ENCODE measurements at places on chromosomes 1 and 21.

GRCh38 chr1:6862906-6863305 is 77.7 kb downstream of the CAMTA1 start:
- no peak for DNase-seq

DNA sequence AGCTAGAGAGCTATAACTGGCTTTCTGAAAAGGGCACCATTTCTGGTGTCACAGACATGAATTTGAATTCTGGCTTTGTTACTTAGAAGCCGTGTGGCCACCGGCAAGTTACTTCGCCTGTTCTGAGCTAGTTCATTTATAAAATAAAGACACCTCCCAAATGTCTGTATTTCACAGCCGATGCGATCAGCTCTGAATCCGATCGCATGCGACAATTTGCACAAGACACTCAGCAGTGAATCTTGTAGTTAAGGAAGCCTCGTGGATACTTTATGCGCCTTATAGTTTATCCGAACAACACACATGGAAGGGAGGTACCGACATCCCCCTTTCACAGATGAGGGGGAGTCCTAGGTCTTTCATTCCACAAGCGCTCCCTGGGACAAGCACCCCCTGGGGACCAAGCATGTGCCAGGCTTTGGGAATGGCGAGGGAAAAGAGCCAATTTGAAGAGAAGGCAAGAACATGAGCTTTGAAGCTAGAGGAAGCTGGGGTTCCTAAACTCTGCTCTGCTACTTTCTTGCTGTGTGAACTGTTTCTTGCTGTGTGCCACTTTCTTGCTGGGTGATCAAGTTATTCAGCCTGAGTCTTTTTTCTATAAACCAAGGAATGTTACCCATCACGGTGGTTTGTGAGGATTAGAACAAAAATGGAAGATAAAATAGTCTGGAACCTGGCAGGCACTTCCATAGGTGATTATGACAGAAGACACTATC is 3.9 kb downstream of the ID3 start:
- no peak for DNase-seq

- DNase-seq: no peak
These were observed 53.7 kb downstream of the PLEKHA6 start for GRCh38 chr1:204306076-204306475.

GRCh38 chr1:164423136-164423535 is 135.8 kb upstream of the PBX1 start:
- DNase-seq: no peak

- DNase-seq: no peak
These were observed 5.5 kb upstream of the STX6 start for GRCh38 chr1:181028196-181028595.

DNA sequence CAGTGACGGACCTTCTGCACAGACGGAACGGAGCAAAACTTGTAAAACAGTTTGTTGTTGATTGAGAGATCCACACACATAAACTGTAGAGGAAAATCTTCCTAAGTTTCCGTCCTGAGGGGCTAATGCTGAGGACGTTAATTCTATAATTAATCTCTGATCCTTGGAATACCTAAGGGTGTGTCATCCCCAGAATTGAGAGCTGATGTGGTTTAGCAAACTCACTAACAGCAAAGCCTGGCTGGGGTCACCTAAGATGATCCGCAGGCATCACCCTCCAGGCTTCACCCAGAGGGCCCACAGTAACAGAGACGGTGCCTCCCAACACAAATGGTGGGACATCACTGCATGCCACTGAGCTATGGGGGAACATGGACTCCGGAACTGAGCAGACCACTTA is 97.5 kb downstream of the SMYD2 start:
- no peak for DNase-seq

GRCh38 chr1:60350531-60350930 is 277.0 kb upstream of the C1orf87 start:
- DNase-seq: no peak

- DNase-seq: no peak
These were observed 619.3 kb downstream of the PTPRU start for GRCh38 chr1:29855561-29856160.

GRCh38 chr21:39800311-39800710 is 55.3 kb downstream of the IGSF5 start:
- DNase-seq: no peak

GRCh38 chr21:46054451-46054881 is 43.4 kb upstream of the COL6A2 start:
- DNase-seq: no peak

DNA sequence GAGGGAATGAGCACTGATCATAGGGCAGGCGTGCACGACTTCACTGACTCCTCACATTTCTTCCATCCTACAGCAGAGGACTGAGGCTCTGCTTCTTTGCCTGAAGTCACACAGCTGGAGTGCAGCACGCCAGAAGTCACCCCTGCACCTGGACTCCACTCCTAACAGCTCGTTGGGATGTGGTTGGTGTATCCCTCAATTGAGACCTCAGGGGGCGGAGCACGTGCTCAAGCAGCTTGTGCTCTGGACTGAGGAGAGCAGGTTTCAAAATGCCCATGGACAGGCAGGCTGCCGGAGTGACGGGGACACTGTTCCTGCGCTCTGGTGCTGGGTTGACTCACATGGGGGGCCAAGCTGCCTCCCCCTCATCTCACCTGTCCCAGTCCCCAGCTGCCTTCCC is 13.9 kb downstream of the CHIT1 start:
- DNase-seq: no peak

DNA sequence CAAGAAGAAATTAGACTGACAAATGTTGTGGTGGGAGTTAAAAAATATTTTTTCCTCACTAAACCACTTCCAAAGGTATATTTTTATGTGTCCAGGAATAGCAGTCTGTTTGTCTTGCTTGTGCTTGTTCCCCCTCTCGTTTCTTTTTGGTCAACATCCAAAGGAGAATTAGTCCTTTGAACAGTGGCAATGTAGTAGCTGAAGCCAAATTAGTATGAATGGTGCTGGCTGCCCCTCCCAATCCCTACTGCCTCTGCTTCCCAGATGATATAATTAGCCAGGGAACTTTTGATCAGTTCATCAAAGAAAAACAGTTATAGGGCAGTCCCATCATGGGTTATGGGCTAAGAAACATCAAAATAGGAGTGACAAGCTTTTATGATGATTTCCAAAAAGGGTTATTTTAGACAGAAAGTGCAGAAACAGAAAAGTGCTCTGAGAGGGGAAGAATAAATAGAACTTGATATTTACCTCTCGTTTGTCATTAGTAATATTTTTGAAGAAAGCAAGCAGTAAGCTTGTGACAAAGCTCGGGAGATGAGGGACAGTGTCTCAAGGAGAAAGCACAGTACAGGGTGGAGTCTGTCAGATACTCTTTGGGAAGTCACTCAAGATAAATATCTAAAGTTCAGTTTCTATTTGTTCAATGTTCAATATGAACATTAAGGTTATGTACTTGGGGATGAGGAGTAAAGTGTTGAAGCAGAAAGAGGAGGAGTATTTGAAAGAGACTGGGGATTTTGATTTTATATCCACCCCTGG is 239.1 kb downstream of the HLX start:
- peak; percentile 33 for DNase-seq

DNA sequence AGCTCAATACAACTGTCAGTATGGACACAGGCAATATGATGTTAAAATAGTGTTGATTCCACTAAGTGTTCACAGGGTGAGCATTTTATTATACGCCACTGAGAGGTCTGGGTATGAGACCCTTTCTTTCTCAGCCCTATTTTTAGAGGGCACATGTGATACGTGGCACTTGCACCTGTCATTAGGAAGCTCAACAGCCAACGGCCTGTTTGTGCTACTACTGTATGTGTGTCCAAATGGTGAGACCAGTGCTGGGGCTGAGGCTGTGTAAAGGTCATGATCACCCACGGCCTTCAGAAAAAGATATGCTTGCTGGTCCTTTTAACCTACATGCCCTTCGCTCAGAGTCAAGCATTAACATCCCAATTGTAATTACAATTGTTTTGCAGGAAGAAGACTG is 176.2 kb downstream of the DUSP10 start:
- no peak for DNase-seq

- DNase-seq: no peak
These were observed 2.6 kb downstream of the EFHD2 start for GRCh38 chr1:15412175-15412800.

DNA sequence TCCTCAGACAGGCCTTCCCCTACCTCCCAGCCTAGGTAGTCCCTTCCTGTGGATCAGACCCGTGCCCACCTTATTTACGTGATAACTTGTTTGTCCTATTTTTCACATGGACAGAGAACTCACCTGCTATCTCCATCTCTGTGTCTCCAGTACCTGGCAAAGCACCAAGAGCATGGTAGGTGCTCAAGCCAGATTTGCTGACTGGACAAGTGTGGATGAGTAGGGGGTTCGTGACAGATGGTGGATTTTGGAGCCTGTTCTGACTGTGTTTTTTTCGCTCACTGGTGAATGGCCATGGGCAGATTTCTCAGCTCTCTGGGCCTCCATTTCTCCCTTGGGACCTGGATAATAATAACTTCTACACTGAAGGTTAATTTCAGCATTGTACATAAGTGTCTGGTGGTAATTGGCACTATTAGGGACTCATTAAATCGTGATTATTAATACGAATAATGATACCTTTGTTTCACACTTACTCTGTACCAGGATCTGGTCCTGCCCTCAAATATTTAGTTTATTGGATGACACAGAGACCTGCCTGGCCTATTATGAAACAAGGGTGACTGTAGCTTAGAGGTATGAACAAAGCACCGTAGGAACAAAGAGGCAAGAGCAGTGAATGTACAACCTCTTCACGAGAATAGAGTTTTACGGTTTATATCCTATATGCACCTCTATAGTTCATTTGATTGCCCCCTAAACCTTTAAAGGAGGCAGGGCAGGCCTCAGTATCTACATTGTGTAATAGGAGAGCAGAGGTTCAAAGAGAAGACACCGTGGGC is 24.5 kb upstream of the SLC26A9 start:
- no peak for DNase-seq

DNA sequence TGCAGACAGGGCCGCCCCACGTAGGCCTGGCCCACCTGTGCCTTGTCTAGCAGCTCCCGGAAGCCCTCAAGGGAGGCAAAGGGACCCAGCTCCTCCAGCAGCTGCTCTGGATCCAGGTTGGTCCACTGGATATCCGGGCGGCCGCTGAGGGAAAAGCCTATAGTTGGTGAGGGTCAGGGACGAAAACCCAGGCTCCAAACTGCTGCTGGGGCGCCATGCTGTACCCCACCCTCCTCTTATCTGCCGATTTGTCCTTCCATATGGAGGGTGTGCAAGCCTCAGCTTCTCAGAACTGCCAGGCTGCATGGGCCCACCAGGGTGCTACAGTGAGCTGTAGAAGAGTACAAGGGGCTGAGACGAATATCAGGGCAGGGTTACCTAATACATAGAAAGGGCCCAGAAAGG is 12.2 kb downstream of the PTCH2 start:
- no peak for DNase-seq

- no peak for DNase-seq
These were observed 1.0 kb upstream of the TP73 start for GRCh38 chr1:3651026-3651929.

- no peak for DNase-seq
These were observed 401 bp downstream of the WNT9A start for GRCh38 chr1:227947386-227947675.

- no peak for DNase-seq
These were observed 30.4 kb downstream of the VTCN1 start for GRCh38 chr1:117180147-117180967.

- no peak for DNase-seq
These were observed 26.3 kb downstream of the USP24 start for GRCh38 chr1:55188909-55189308.

- DNase-seq: no peak
These were observed 2.3 kb upstream of the LCE3D start for GRCh38 chr1:152582647-152583046.

DNA sequence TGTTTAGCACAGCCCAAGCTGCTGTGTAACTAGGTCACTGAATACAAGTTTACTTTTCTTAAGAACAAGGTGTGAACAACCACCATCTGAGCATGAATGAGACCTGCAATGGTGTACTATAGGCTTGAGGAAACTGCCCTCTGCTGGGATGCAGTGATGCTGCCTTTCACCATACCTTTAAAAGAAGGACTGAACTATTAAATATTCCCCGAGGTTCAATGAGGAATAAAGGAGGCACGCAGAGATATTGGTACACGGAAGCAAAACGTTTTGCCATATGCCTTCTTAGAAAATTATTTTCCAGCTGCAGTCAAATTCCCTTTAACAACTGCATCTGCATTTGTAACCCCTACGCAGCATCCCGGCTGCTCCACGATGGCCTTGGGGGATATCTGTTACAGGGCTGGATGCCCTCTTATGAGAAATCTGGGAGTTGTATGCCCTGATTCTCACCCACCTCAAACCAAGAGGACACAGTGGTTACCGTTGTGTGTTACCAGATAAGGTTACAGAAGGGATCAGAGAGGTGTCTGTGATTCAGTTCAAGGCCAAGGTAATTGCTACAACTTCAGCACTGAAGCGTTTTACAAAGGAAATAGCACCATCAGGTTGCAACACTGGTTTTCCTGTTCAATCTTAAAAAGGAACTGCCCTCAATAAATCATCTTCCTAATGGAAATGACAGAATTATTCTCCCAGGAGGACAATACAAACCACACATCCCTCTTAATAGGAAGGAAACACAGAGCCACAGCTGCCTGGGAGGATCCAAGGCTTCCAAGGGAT is 470.5 kb downstream of the LTN1 start:
- no peak for DNase-seq

DNA sequence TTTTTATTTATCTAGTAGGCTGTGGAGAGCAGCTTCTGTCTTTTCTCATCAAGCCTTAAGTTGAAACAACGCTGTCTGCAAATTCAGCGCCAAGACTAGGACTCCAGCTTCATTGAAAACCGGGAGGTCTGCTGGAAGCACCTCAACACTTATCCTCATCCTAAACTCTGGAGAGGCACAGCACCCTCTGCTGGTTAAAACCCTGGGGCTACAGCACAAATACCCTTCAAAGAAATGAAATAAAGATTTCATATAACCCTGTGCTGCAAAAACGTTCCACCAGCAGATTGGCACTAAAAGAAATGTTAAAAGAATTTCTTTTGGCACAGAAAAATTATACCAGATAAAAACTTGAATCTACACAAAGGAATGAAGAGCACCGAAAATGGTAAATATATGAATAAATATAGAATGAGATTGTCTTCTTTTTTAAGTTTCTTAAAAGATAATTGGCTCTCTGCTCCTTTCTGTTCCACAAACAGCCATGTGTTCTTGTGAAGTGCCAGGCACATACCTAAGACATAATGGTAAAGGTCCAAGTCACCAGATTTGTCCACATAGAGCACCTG is 227.7 kb upstream of the SAMSN1 start:
- DNase-seq: peak; percentile 57

- DNase-seq: peak; percentile 86
These were observed 2.9 kb downstream of the CASQ1 start for GRCh38 chr1:160193091-160193819.

DNA sequence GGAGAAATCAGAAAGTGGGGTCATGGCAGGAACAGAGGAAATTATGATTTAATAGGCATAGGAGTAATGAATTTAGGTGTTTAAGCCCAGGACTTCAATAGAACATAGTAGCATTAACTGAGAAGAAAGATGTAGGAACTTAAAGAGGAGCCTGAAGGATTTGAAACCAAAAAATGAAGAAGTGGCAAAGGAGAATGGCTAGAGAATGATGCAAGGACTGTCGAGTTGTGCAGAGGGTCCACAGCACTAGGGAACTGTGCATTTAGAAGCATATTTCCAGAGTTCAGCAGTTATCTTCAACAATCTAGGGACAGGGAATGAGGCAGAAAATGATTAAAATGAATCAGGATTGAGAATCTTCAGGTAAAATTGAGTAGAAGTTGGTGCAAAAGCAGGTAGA is 328.1 kb upstream of the LYPLAL1 start:
- DNase-seq: no peak

- DNase-seq: no peak
These were observed 18.7 kb upstream of the LRRC47 start for GRCh38 chr1:3814771-3815561.
